ENCODE measurements at places on chromosomes 13 and 19.

DNA sequence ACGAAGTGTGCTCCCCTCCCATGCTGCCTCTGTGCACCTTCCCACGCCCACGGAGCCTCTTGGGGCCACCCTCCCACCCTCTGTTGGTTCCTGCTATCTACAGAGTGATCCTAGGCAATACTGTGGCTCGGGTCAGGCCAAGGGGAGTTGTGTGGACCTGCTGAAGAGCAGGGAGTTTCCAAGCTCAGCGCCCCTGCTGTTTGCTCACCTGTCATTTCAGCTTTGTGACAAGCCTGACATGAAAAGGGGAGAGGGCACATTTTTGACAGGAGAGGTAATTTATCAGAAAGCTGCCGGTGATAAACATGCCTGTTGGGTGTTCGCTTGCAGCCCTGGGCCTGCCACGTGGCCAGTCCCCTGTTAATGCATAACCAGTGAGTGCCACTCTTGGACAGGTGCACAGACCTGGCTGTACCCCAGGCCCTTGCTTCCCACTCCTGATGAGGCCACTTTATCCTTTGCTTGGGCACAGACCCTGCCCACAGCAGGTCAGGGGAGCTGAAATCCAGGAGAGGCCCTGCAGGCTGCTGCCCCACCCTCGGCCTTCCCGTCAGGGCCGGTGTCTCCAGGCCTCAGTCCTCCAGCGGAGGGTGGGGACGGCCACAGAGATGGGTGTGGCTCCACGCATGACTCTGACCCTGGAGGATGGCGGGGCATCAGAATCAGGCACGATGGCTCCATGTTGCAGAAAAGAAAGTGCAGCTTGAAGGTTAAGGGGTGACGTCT lies 201.5 kb upstream of the GPR12 start:
- DNase-seq = peak; percentile 92
- H3K4me3 ChIP-seq = no peak overlapping the region
- H3K27ac ChIP-seq = peak overlapping the region; percentile 91

DNA sequence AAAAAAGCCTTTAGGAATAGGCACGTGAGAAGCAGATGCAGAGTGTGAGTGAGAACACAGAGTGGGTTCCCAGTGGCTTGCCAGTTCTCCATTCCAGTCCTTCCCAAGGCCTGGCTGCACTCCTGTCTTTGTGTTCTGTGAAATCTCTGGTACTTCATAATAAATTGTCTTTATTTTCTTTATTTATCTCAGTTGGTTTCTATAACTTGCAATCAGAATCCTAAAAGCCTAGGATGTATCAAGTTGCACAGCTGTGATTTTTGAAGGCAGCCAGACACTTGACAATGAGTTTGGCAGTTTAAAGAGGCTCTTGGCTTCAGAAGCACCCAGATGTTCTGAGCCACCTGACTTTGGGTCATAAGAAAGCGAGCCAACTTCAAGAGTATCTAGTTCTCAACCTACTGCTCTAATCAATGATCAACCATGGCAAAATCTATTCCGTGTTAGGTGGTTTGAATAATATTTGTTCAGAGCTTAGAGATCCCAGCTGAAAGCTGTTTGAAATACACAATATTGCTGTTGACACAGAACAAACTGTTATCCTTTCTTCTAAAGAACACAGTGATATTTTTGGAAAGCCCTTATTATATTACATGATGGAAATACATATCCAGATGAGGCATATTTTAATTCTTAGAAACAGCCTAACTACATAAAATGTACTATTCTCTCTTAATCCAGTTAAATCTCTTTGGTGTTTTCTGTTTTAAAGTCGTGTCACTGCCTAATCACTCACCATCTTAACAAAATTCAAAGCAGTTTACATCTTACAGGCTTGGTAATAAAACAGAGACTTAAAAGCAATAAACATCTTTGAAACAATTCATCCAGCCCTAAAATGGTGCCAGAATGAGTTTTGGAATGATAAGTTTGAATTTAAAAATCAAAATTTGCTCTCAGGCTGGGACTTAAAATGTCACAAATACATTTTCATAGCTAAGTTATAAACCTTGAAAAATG lies 483.0 kb upstream of the NBEA start:
- no peaks in the 10 kb centered on the region for H3K27me3 ChIP-seq
- no peaks in the 10 kb centered on the region for H3K4me1 ChIP-seq
- H3K4me3 ChIP-seq = no peak overlapping the region
- peak; percentile 6 for DNase-seq

- peak; percentile 29 for DNase-seq
- no peaks in the 10 kb centered on the region for H3K27me3 ChIP-seq
- H3K27ac ChIP-seq = no peak overlapping the region
- peaks cover 3% of the 10 kb centered on the region for H3K4me1 ChIP-seq
Observed at GRCh38 chr13:80011448-80012212, 329.3 kb downstream of the SPRY2 start.

GRCh38 chr13:48497669-48498068 lies 35.2 kb downstream of the RCBTB2 start:
- H3K4me1 ChIP-seq = no peaks in the 10 kb centered on the region
- no peak for DNase-seq
- peaks cover 12% of the 10 kb centered on the region for H3K36me3 ChIP-seq
- no peak overlapping the region for H3K4me3 ChIP-seq
- H3K27me3 ChIP-seq = no peaks in the 10 kb centered on the region

- peaks cover 56% of the 10 kb centered on the region for H3K36me3 ChIP-seq
- no peaks in the 10 kb centered on the region for H3K27me3 ChIP-seq
- no peak within 1 kb of the TSS for H3K4me3 ChIP-seq
- DNase-seq = no peak
- H3K27ac ChIP-seq = no peak within 1 kb of the TSS
- H3K4me1 ChIP-seq = no peaks in the 10 kb centered on the region
Observed at GRCh38 chr19:45814851-45815480, at the start of gene RSPH6A. RSPH6A (minus strand) TSS chr19:45815308; CDS start chr19:45815176, 132 bp downstream.

GRCh38 chr13:94664889-94665288 lies 47.5 kb downstream of the SOX21 start:
- no peak overlapping the region for H3K4me3 ChIP-seq
- no peak overlapping the region for H3K27ac ChIP-seq
- peaks cover 8% of the 10 kb centered on the region for H3K27me3 ChIP-seq

DNA sequence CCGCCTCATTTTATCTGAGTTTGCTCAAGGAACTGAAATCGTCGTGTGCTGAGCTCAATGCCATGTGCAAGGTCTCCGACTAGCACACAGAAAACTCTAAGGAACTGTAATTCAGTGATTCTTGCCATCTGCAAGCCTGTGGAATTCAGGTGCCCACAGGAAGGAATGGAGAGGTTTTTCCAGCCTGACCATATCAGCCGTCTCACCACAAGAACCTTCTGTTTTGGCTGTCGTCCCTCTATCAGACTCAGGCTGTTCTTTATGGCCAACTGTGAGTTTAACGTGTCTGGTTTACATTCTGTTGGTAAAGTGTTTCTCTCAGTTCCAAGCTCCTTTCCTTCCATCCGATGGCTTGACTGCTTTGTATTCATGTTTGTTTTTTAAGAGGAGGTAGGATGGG lies 293.5 kb downstream of the SPRY2 start:
- no peaks in the 10 kb centered on the region for H3K36me3 ChIP-seq
- H3K27me3 ChIP-seq = no peaks in the 10 kb centered on the region
- no peak overlapping the region for H3K4me3 ChIP-seq

- H3K27me3 ChIP-seq = no peaks in the 10 kb centered on the region
- H3K36me3 ChIP-seq = no peaks in the 10 kb centered on the region
- no peak overlapping the region for H3K27ac ChIP-seq
- H3K4me3 ChIP-seq = no peak overlapping the region
Observed at GRCh38 chr13:36571444-36571843, 102.4 kb upstream of the SERTM1 start.

DNA sequence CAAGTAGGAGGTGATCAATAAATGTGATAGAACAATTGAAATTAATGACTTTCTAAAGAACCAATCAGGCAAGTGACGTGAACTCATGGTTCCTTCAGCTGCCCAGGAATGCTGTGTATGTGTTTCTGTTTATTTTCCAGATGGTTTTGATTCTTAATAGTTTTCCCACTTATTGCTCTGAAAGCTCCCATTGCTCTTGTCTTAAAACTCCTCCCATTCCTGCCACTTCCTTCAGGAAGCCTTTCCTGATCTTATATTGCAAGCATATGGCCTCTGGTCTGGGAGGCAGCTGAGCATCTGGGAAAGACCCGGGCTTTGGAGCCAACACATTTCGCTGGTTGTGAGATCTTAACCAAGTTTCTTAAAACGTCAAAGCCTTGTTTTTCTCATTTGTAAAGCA lies 17.1 kb upstream of the LATS2 start:
- H3K4me3 ChIP-seq = no peak overlapping the region
- H3K4me1 ChIP-seq = no peaks in the 10 kb centered on the region
- no peak overlapping the region for H3K27ac ChIP-seq
- H3K36me3 ChIP-seq = no peaks in the 10 kb centered on the region
- peaks cover 4% of the 10 kb centered on the region for H3K27me3 ChIP-seq
- DNase-seq = no peak

DNA sequence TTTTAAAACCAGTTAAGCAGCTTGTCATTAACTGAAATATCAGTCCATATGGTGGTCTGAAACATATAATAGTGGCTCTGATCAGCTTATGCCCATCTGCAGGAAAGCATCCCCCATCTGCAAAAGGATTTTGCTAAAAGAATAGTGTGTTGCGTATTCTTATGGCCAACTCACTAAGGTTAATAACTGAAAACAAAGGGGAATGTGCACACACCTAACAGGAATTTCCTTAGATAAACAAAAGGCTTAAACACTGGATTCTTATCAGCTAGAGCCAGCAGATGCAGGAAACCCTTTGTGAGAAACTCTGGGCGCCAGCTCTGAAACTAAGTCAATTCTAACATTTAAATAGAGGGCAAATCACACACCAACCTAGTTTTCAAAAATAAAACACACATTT lies 22.1 kb downstream of the VPS36 start:
- peaks cover 33% of the 10 kb centered on the region for H3K36me3 ChIP-seq
- no peaks in the 10 kb centered on the region for H3K27me3 ChIP-seq
- no peak overlapping the region for H3K4me3 ChIP-seq
- H3K4me1 ChIP-seq = peaks cover 2% of the 10 kb centered on the region

DNA sequence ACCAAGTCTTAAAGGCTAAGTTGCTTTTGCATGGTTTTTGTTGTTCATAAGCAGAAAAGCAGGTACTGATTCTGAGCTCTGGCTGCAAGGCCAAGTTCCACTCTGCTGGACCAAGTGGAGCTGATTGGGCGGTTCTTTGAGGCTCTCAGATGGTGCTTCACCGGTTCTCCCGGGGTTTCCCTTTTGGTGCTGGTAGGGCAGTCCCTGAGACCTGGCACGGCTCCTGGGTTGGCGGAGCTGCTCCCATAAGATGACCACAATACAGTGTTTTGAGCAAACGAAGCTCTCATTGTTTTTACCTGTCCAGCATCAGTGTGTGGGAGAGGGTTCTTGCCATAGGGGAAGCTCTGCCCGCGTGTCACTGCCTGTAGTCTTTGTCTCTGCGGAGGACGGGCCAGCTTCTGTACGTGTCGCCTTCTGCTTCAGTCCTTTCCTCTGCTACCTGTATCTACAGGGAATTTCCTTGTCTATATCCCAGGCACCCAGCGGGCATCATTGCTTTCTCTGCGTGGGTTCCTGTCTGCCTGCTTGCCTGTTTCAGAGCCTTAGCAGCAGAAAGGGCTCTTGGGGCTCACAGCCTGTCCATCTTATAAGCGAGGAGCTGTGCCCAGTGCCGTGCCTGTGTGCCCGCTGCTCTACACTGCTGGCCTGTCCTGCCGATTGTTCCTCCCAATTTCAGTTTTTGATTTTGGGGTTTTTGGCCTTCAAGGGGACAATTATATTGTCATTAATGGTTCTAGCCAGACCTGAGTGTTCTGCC lies 2.3 kb downstream of the U2AF2 start:
- peaks cover 52% of the 10 kb centered on the region for H3K36me3 ChIP-seq
- no peak overlapping the region for H3K27ac ChIP-seq
- peak; percentile 49 for DNase-seq
- peak overlapping the region; percentile 83 for H3K4me3 ChIP-seq
- H3K27me3 ChIP-seq = no peaks in the 10 kb centered on the region

- no peak overlapping the region for H3K27ac ChIP-seq
- H3K4me3 ChIP-seq = no peak overlapping the region
- no peaks in the 10 kb centered on the region for H3K36me3 ChIP-seq
- no peak for DNase-seq
- no peaks in the 10 kb centered on the region for H3K27me3 ChIP-seq
Observed at GRCh38 chr19:30361721-30362120, 10.5 kb upstream of the ZNF536 start.

DNA sequence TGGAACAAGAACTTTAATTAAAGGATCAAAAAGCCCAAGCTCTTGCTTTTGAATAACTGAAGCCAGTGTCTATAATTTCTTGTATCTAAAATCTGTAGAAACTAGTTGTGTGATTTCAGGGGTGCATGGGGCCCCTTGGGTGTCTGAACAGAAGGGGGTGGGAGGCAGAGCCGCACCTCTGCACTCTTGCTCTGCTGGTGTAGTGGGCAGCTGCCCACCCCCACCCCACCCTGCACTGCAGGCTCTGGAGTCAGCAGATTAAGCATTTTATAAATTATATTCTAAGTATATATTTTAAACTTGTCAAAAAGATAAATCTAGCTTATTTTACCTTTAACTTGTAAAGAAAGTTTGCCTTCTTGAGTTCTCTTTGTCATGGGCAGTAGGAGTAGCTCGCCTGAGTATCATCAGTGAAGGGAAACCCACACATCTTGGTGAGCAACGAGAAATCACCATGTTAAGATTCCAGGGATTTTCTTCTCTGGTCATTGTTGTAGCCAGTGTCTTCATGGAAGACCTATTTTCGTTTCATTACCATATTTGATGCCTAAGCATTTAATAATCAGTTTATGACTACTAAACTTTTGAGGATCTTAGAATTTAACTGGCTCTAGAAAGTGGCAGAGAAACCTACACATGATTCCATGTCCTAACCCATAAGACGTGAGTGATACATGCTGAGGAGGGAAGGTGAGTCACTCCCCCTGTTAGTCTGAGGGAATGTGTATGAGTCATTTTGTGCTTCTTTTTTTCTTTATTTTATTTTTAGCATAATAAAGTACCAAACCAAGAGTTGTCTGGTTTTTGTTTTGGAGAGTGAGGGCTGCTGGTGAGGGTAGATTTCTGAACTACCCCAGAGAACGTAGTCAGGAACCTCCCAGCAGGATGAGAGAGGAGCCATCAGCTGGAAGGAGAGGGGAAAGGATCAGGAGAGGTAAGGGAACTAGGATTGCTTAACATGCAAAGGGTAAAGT lies 7.7 kb downstream of the UBE2L5 start:
- no peaks in the 10 kb centered on the region for H3K36me3 ChIP-seq
- H3K27me3 ChIP-seq = no peaks in the 10 kb centered on the region
- DNase-seq = no peak
- no peaks in the 10 kb centered on the region for H3K4me1 ChIP-seq

DNA sequence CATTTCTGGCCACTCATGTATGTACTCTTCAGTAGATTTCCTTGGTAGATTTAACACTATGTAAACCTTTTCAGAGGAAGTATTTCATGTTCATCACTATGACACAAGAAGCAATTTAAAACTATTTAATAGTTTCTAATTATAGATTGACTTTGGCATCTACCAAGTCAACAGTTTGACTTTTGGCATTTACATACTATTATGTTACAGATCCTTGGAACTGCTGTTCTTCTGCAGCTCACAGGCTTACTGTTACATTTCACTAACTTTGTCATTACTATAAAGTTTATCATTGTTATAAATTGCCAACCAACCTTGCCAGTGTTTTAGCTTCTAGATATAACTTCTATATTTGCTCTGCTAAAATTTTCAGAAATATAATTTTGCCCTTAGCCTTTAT lies 18.7 kb downstream of the SUPT20H start:
- H3K36me3 ChIP-seq = peaks cover 5% of the 10 kb centered on the region
- no peaks in the 10 kb centered on the region for H3K4me1 ChIP-seq
- no peaks in the 10 kb centered on the region for H3K27me3 ChIP-seq
- H3K27ac ChIP-seq = no peak overlapping the region

- H3K27ac ChIP-seq = no peak overlapping the region
- no peak for DNase-seq
- H3K4me1 ChIP-seq = no peaks in the 10 kb centered on the region
- H3K36me3 ChIP-seq = no peaks in the 10 kb centered on the region
- H3K4me3 ChIP-seq = no peak overlapping the region
Observed at GRCh38 chr13:85650613-85651012, 148.6 kb downstream of the SLITRK6 start.
